ENCODE measurements at places on chromosomes 5 and 9.

DNA sequence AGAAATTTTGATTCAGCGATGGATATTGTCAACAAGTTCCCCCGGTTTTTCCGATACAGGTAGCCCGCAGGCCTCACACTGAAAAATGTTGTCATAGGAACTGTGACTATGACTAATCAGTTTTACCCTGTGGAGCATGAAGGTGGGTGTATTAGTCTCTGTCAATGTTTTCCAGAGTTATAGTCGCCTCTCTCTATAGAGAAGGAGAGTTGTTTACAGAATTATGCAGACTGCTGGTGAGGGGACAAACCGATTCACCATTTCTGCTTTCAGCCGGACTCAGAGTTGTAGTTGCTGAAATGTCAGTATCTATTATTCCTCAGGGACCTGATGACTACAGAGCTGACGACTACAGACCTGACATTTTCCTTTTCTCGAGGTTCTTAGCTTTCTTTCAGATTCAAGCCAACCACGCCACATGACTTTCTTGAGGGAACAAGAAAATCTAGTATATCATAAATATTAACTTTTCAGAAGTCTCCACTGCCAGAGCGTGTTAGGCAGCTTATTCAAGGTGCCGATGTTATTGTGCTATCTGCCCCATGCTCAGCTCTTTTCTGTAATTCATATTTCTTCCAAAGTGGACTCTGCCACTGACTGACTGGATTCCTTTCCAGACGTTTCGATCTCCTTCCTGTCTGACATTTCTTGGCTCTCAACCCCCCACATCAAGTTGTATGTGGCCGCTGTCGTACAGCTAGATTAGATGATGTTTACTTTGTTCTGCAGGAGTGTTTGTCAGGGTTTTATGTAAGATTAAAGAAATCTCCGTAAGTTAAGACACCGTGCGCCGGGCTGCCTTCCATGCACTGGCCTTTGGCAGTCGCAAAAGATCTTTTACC is 178.1 kb downstream of the FGF1 start:
- no peak for DNase-seq

DNA sequence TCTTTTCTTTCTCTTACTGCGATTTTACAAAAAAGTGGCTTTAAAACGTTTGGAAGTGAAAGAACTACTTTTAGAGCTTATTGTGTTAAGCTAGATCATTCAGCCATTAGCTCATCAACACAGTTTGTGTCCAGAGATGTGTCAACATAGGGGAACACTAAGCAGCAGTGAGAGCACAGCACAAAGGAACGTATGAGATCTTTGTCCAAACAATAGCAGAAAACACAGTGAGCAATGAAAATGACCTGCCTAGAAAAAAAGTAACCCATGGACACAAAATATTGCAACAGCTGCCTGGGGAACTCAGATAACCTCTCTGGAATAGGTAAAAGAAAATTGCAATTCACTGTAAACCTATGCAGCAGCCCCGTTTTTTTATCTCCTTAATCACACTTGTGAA is 372.5 kb downstream of the ARHGEF28 start:
- DNase-seq, result no peak

DNA sequence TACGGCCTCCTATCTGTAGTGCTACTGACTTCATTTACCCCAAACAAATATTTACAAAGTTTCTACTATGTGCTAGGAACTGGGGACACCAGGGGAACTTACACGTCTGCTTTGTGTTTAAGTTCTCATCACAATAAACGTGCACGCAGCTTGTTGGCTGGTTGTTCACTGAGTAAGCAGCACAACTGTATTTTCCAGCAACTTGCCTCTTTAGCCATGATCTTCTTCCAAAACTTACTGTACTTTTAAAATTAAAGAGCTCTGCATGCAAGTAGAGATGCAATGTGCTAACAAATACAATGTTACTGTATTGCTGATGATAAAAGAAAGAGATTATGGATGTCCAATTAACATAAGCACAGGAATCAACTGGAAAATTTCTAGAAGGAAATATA is 62.8 kb downstream of the RAPGEF1 start:
- DNase-seq, result no peak

DNA sequence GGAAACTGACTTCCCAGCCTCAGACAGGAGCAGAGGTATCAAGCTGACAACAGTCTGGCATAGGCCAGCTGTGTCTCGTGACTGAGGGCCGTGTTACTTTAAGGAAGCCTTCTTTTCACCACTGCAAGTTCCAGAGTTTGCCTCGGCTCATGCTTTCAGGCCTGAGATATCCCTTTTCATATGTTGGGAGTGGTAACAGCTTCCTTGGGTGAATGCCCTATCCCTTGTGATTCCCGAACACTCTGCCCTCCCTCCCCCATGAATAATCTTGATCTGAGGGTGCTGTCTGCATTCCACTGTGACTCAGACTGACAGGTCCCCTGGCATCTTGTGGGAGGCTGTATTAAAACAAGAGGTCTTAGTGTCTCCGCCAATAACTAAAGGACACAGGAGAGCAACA is 49.7 kb upstream of the ARL15 start:
- DNase-seq, result no peak

DNA sequence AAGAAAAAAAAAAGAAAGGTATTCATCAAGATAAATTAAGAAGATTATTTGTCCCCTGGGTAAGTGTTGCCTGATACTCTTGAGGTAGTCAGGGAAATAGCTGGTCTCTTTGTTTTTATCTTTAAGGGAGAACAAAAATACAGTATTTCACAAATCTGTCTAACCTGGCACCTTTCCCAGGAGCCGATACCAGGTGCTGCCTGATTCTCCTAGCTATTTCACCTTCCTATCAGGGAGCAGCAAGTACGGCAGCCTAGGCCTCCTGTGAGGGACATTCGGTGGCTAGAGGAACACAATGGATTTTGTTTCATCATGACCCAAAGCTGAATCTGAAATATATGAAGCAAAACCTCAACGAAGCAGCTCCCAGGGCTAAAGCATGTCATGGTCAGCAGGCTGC is 86.0 kb downstream of the TARS1 start:
- DNase-seq, result no peak

DNA sequence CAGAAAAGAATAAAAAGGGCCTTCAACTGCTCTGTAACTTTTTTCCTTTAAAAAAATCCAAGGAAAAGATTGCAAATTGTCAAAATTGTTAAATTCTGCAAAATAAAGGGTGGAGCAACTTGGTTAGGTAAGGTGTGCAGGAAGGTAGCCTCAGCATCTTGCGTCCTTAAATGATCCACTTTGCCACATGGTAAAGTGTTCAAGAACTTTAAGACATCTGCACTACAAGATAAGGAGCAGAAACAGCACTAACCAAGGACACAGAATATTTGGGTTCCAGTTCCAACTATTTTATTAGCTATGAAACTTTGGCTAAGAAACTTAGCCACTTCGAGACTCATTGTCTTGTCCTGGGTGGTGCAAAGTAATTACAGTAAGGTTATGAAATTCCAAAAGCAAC is 53.7 kb downstream of the ANKRD55 start:
- DNase-seq, result no peak

DNA sequence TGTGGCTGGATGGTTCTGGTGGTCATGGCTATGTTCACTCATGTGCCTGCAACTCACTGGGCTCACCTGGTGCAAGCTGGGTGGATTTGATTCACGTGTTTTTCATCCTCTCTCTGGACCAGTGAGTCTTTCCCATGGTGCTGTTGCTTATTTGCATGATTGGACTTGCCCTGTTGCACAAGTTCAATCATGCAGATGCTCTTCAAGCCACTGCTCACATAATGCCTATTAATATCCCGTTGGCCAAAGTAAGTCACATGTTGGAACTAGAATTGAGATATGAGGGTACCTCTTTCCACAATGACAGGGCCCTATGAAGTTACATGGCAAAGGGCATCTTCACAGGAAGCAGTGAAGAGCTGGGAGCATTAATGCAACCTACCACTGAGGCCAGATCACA is 26.5 kb upstream of the MROH2B start:
- no peak for DNase-seq

- DNase-seq, result no peak
Observed at GRCh38 chr9:27671636-27672035, 98.4 kb upstream of the C9orf72 start.

DNA sequence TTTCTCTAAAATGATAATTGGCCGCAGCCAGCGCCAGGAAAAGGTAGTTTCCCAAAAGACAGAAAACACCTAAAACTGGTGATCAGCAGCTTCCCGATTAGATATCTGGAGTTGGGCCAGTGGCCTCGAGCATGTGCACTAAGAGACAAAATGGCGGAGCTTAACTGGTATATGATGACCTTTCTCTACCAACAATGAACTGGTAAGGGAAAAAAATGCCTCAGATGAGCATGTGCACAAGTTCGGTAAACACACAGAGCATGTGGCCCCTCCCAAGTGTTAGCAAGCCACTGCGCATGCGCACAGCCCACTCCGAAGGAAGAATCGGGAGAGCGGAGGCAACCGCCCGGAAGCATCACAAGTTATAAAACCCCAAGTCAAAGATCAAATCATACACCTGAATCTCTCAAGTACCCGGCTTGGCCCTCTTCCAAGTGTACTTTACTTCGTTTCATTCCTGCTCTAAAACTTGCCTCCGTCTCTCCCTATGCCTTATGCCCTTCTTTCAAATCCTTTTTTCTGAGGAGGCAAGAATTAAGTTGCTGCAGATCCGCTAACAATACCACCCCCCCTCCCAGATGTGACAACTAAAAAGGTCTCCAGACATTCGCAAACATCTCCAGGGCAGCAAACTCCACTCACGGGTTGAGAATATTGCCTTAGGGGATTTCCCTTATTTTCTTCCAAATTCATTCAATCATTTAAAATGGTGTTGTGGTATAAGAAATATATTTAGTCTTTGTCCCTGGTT is 15.0 kb upstream of the PTBP3 start:
- DNase-seq, result peak; percentile 72

- DNase-seq, result peak; percentile 91
Observed at GRCh38 chr9:131739959-131740648, at the start of gene RAPGEF1. RAPGEF1 (minus strand) TSS chr9:131740076; CDS start chr9:131739830, 246 bp downstream.

GRCh38 chr9:120394058-120394669 is 185.8 kb downstream of the CDK5RAP2 start:
- no peak for DNase-seq

GRCh38 chr9:134929193-134930158 is 11.8 kb upstream of the FCN1 start:
- DNase-seq, result no peak

DNA sequence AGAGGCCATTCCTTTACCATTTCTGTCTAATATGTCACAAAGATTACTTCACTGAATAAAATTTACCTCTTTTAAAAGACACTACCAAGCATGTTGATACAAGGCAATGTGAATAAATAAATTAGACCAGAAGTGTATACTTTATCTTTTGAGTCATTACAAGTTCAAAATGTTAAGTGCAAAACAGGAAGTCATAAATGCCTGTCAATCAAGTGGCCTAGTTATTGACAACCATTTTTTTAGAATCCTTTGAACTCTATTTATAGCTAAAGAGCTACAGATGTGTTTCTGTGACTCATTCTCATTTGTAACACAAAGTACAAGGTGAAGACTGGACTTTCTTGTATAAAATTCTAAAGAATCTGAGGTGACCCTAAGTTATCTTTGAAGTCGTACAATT is 602.7 kb upstream of the SEMA6A start:
- DNase-seq, result no peak

GRCh38 chr9:130387398-130387797 is 57.4 kb upstream of the ASS1 start:
- DNase-seq, result no peak

DNA sequence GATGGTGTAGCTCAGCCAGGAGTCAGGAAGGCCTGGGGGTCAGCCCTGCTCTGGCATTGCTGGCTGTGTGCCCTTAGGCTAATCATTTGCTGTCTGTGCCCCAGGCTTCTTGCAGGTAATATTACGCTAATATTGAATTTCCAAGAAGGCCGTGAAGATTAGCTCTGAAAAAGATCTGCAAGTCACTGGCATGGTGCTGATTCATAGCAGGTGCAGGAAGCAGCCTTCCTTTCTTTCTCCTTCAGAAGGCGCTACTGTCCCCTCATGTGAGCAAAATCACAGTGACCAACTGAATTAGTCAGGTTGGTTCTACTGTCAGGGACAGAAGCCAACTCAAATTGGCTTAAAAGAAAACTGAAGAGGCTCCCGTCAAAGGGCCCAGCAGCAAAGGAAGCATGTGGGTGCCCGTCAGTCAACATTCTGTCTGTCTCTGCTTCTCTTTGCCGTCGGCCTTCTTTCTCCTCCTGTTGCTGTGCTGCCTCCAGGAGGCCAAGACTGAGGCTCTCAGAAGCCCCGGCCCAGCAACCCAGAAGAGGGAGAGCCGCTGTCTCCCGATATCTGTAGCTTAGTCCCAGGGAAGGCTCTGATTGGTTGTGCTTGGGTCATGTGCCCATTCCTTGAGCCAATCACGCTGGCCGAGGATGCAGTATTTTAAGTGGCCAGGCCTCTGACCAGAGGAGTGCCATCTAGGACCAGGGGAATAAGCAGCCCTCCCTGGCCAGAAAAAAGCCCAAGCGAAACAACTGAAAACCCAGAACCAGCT is 67.8 kb upstream of the NEURL1B start:
- DNase-seq, result no peak

DNA sequence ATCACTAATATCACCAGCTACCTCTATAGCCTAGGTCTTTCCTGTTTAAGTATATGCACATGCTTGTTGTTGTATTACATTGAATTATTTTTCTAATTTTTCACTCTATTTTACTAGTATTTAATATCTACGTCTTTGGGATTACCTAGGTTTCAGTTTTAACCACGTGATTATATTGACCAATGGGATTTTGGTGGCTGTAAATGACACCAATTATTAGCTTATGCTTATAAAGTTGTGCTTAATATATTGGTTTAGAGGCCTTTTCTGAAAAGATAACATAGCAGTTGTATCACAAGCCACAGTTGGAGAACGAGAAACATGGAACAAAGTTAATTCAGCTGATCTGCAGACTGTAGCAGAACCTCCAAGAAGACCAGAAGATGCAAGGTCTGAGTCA is 104.8 kb upstream of the PRDM9 start:
- no peak for DNase-seq

GRCh38 chr5:26432386-26432785 is 606.0 kb downstream of the CDH9 start:
- DNase-seq, result no peak

DNA sequence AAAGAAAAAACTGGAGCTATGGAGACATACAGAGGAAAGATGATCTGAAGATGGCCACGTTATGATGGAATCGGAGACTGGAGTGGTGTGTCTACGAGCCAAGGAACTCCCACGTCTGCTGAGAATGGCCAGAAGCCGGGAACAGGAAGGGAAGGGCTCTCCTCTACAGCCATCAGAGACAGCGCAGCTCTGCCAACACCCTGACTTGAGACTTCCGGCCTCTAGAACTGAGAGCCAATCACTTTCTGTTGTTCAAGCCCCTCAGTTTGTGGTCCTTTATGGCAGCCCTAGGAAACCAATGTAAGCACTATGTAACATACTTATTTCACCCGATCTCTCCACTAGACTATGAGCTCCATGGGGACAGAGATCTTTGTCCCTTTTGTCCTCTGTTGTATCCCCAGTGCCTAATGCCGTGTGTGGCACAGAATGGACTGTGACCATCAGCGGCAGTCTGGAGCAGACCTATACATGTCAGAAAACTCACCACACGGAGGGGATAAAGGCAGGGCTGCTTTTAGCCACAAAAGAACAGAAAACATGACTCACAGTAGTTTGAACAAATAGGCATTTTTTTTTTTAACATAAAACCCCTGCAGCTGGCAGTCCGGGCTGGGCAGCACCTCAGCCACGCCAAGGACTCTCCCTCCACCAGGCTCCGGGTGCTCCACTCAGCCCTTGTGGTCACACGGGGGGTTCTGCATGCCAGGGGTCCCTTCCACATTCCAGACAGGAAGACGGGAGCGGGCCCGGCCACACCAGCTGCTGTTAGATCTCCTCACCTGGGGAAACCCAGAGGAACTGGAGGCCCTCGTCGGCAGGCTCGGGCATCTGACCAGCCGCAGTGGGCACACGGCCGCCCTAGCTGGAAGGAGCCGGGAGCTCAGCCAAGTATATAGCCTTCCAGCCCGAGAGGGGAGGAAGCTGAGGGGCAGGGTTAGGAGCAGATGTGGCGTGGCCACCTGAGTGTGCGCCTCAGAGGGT is 16.1 kb upstream of the MXD3 start:
- DNase-seq, result no peak
